Muscle of arm (tissue), 14 donors: ENCODE measurements at places on chromosomes 4 and X. TPM values are rescaled to one million over a fixed set of nuclear protein-coding genes. Genes with fewer than 3 reads are reported as not detected.

MAP3K15 gene
- 0.90 TPM for polyA plus RNA-seq

- DNase-seq = no peak
Measured at GRCh38 chr4:108543359-108543968, 76.9 kb upstream of the RPL34 start.

ZNF630 gene
- 2.0 TPM for polyA plus RNA-seq

DNA sequence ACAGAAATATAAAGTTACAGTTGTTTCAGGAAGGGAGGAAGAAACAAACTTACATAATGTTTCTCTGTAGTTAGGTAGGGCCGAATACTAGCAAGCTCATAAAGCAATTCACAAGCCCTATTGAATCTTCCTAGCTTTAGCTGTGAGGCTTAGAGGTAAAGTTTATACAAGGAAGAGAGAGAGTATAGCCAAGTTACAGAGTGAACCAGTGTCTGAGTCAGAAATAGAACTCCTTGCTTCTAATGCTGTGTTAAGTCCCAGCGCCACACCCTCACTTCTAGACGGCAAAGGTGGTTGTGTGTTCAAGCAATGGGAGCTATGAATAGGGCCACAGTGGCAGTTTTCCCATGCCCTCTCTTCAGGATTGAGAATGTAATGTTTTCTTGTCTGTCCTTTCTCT lies 6.1 kb downstream of the LPAR4 start:
- no peak for DNase-seq

- DNase-seq = no peak
Measured at GRCh38 chrX:118315529-118315928, 30.4 kb upstream of the WDR44 start.

DNA sequence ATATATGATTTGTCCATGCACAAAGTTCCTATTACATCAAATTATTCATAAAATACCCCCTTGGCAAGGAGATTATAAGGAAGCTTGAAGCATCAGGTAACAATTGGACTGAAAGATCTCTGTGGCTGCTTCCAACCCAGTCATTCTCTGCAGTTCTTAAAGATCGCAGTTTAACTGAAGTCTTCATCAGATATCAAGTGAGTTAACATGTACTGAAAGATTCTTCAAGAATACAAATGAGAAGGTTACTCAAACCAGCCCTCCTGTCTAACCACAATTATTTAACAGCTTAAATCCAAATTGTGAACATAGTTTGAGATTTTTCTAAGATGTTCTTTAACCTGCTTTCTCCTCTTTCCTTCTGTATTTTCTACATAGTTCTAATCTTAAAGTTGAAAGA lies 56.1 kb downstream of the SLC10A7 start:
- DNase-seq = no peak

GRCh38 chr4:11348449-11349088 lies 80.1 kb downstream of the HS3ST1 start:
- no peak for DNase-seq

FAM236B gene
- polyA plus RNA-seq = not detected
